ENCODE measurements at places on chromosomes 4 and X.

- DNase-seq, result no peak
Measured at GRCh38 chr4:122744229-122744628, 11.7 kb downstream of the BBS12 start.

- DNase-seq, result peak; percentile 65
Measured at GRCh38 chr4:3801931-3802550, 35.9 kb downstream of the ADRA2C start.

- no peak for DNase-seq
Measured at GRCh38 chr4:26647523-26648224, 63.8 kb downstream of the TBC1D19 start.

DNA sequence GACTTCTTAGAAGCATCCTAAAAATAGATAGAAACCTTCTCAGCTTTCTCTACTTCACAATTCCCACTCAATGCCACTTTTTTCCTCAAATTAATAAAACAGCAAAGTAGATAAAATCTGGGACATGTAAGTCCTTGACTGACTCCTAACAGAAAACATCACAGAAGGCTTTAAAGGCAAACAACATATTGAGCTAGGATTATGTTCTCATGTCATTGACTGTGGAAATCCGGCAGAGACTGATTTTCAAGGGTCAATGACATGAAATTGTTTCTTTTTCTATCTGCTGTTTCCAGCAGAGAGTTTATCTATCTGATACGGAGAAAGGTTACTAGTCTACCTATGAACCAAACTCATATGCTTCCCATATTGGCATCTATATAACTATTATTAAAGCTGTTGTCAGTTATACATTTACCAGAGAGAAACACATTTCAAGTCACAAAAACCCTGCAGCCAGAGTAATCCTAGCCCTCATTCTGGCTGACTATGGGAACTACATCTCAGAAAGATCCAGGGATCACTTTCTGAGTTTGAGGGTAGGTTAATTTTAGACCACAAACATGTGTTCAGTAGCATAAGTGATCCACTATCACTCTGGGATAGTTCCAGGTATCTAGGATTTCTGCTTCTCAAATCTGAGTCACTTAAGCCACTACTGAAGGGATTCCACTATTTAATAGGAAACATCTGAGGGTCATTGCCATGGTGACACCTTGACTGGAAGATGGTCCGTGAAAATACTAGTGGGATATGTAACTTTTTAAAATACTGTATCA, 147.6 kb downstream of the PPP3CA start:
- no peak for DNase-seq

DNA sequence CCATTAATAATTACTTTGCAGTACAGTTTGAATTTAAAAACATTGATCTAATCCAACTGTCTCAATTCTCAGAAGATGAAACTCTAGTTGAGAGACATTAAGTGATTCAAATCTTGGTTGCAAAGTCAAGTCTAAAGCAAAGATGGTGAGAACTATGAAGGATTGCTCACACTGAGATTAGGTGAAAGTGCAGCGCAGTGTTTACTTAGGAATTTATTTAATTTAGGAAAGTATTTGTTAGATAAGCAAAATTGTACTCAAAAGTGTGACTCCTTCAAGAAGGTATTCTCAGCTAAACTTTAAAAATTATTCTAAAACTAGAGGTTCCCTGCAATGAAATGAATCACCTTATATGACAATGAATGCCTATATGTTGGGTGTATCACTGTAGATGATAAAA, 454.9 kb downstream of the PDGFC start:
- no peak for DNase-seq

DNA sequence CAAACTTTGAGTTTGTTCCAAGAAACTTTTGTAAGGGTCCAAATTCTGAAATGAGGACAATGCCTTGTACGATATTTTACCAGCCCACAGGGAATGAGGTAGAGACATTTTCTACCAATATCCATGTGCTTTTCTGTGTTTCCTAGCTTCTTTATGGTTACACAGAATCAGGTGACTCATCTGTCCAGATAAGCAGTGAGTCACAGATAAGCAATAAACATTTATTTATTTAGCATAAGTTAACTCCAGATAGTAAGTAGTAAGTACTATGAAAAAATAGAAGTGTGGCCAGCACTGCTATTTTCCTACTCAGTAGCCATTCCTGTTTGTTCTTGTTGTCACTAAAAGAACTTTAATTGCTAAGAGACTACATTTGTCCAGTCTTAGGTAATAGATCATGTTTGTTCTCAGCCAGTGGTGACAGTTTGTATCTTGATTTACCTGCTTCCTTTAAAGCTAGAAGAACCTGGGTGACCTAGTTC, 7.4 kb downstream of the AFF1 start:
- no peak for DNase-seq

DNA sequence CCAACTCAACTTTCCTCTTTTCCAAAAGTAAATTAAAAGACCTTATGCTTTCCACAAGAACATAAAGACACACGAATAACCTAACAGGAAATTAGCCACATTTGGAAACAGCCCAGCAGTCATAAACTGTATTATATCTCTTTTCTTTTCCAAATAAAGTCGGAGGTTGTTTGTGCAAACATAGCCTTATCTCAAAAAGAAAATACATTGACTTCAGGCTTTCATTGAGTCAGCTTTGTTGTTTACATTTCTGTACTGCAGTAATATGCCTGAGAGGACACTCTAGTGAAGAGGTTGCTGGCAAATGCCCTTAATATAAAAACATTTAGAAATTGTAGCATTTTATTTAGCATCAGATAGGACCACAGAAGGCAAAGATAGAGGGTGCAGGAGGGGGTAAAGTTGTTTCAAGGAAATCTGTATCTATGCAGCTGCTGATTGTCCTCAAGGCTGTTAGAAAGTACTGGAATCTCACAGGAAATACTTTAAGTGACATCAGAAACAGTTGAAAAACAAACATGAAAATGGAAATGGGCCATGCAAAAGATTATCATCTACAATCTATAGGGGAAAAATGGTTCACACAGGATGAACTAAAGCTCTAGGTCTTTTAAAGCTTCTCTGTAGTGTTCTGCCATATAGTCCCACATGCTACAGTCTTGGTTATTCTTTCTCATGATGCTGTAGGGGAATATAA, 14.5 kb downstream of the LNX1 start:
- no peak for DNase-seq

DNA sequence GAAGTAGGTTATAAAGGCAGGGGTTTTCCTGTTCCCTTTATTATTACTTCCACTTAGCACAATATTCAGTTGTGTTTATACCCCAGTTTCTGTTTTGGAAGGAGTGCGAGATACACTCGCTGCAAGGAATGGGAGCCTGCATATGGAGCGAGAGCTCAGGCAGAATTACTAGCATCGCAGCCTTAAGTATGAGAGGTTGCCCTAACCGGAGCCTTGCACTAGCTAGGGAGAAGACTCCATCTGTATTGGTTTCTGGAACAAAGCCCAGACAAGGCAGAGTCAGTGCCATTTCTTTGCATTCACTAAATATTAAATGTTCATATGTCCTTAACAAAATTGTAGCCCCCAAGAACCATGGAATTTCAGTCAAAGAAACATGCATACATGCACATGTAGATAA, 6.2 kb upstream of the DCTD start:
- DNase-seq, result no peak

DNA sequence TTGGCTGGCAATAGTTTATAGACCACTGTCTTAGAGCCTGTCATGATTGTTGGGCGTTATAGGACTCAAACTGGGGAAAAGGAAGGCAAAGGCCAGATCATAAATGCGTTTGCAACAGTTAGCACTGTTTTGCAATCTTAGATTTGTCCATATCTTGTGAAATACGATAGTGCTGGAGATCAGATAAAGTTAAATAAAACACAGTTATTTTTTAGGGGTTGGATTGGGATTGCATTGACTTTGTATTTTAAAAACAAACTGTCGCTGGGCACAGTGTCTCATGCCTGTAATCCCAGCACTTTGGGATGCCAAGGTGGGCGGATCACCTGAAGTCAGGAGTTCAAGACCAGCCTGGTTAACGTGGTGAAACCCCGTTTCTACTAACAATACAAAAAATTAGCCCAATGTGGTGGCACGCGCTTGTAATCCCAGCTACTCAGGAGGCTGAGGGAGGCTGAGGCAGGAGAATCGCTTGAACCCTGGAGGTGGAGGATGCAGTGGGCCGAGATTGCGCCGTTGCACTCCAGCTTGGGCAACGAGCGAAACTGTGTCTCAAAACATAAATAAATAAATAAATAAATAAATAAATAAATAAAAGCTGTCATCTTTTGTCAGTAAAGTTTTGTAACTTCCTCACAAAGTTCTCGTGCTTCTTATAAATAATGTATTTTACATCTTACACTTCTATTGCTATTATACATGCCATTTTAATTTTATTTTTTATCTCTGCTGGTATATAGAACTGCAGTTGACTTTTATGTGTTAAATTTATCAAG, 117.2 kb downstream of the KDM6A start:
- DNase-seq, result no peak

GRCh38 chrX:63746278-63746677, 38.7 kb downstream of the ARHGEF9 start:
- DNase-seq, result no peak

DNA sequence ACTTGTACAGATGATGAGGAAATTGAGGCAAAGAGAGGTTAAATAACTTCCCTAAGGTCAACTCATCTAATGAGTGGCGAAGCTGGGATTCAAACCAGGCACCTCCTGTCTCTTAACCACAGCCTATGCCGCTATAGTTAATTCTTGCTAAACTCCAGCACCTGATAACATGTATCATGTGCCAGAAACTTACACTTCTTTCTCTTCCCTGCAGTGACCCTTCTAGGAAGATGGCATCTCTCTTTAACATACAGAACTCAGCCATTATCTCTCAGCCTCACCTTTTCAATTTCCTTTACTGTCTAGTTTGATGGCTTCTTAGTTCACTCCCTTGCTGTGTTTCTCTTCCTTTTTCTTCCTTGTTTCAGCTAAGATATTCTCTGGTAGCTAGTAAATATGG, 2.5 kb downstream of the VBP1 start:
- no peak for DNase-seq

Measured in COR-L47 (cell line).